ENCODE measurements at places on chromosomes 16 and 17.

DNA sequence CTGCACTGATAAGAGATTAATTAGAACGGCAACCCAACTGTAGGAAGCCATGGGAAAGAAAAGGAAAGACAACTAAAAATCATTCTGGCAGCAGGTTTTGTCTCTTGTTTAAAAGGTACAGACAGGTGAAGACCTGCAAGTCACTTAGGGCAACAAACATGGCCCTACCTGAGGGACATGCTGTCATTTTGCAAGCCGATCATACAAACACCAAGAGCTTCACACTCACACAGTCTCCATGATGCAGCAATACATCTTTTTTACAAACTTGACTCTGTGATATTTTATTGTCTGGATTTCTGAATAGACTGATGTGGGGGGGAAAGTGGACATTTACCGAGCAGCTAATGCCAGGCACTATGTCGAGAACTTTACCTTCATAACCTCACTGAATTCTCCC lies 101.8 kb downstream of the PARN start:
- no peak for DNase-seq

GRCh38 chr16:62225675-62226074 lies 189.4 kb upstream of the CDH8 start:
- DNase-seq: no peak

DNA sequence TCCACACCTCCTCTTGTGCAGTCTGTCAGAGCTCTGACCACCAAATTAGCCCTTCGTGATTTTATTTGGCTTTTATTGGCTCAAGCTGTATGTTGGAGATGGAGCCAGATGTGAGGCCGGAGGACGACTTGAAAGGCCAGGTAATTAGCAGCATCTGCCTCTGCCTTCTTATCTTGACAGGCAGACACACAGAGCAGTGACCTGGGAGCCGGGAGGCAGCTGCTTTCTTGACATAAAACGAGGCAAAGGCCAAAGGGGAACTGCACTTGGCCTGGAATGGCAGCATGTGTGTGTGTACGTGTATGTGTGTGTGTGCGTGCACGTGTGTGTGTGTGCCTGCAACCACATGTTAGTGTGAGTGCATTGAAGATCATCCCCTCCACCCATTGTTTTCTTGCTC lies 56.9 kb upstream of the BRD7 start:
- DNase-seq: no peak

GRCh38 chr17:58086953-58087352 lies 3.7 kb downstream of the DYNLL2 start:
- no peak for DNase-seq

GRCh38 chr16:57732037-57732436 lies 3.5 kb upstream of the KATNB1 start:
- DNase-seq: no peak

GRCh38 chr17:47869114-47869513 lies 18.2 kb upstream of the SP6 start:
- DNase-seq: no peak

GRCh38 chr17:50118828-50119218 lies 11.1 kb downstream of the SAMD14 start:
- no peak for DNase-seq

DNA sequence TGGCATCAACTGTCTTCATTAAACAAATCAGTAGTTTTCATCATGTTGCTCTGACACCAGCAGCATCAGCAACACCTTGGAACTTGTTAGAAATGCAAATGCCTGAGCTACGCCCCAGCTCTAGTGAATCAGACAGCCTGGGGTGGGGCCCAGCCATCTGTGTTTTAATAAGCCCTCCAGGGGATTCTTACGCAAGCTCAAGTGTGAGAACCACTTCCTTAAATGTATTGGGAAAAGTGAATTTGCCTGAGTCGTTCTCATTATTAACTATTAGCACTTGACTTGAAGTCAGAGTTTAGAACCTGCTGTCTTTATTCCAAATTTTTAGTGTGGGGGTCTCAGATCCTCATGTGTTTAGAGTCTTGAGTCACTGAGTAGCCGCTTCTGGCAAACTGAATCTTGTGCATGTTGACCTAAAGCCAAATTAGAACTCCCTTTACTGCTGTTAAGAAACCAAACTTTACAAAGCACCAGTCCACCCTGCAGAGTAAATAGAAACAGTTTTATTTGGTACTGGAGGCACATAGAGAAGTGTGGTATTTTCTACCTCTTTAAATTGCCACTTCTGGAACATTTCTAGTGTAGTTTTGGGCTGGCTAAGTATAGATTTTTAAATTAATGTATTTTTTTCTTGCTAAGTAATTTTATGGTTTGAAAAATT lies 137.4 kb upstream of the COX10 start:
- DNase-seq: no peak

DNA sequence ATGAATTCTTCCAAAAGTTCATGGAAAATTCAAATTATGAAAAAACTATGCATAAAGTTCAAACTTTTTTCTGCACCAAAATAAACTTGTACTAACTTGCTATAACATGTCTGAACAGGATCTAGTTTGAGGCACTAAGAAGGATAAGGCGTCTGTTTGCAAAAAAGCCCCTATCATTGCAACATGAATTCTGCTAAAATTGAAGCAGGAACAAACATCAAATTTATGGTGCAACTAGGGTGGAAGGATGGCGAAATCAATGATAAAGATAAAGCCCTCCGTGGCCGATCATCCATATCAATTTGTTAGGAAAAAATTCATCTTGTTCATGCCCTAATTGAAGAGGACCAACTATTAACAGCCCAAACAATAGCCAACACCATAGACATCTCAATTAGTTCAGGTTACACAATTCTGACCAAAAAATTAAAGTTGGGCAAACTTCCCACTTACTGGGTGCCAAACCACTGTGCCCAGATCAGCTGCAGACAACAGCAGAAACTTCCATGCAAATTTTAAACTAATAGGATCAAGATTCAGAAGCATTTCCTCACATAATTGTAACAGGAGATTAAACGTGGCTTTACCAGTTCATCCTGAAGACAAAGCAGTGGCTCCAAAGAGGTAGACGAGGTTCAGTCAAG lies 12.9 kb downstream of the IL21R start:
- no peak for DNase-seq

DNA sequence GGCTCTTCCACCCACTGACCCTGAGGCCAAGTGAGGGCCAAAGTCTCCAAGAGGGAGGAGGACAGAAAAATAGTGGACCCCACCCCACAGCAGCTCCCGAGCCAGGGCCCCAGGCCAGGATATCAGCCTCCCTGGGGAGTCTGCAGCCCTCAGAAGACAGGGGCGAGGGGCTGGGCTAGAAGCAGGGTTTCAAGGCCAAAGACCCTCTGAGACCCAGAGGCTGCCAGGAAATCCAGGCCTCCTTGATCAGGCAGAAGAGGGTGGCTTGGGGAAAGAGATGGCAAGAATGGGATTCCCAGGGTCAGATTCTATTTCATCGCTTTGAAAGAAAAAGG lies 156.1 kb downstream of the ZNF423 start:
- DNase-seq: no peak

DNA sequence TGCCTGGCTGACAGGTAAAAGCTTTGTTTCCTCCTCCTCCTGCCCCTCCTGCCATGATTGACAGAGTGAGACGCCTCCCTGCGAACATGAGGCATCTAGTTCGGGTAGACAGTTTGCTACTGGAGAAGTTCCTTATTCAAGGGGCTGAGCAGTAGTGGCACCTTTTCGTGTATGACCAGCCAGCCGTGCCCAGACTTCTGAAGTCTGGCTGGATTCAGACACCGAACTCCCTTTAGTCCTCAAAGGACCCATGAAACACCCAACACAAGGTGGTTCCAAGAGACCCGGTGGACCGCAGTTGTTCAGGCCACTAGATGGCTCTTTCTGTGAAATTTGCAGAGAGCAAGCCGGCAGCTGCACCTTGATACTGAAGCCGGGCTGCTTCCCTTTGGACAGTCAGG lies 192.8 kb downstream of the XYLT1 start:
- DNase-seq: no peak

DNA sequence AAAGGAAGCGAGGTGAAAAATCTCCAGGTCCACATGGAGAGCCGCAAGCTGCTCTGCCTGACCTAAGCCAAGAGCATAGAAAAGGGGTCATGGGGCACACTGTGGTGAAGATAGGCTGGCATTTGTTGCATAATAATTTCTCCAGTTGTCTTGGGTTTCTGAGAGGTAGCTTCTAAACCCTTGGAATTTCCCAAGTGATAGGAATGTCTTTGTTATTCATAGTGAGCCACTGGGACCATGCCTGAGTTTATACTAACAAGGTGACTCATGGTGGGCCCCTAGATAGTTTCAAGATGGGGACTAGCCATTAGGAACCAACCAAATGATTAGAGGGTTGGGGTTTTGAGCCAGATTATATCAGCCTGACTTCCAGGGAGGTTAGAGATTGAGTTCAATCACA lies 25.6 kb downstream of the SOST start:
- DNase-seq: no peak

GRCh38 chr17:20938988-20939615 lies 103.7 kb downstream of the USP22 start:
- no peak for DNase-seq

DNA sequence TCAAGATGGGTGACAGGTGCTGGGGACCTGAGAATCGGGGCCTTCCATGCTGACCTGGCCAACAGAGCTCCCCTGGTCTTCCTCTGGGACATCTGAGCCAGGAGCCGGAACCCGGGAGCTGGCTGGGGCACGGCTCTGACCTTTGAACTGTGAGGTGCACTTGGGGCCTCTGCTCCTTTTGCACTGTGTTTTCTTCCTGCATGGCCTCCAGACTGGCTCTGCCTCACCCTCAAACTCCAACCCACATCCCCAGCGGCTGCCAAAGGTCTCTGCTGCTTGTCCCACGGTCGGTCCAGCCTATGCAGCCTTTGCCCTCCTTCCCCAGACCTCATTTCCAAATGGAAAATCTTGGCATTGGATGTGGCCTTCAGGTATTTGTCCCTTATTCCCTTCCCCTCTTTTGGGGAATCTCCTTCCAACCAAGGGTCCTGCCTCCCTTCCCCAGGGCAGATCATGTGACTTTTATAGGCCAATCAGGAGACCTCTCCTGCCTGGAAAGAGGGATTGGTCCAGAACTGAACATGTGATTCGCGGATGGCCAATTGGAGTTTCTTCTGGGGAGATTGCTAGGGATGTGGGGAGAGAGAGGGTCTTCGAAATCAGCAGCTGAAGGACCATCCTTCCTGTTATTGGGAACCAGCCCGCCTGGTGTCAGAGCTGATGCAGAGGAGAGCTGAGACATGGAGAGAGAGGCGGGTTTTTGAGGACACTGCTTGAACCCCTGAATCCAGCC lies 117.9 kb downstream of the CYLD start:
- no peak for DNase-seq

DNA sequence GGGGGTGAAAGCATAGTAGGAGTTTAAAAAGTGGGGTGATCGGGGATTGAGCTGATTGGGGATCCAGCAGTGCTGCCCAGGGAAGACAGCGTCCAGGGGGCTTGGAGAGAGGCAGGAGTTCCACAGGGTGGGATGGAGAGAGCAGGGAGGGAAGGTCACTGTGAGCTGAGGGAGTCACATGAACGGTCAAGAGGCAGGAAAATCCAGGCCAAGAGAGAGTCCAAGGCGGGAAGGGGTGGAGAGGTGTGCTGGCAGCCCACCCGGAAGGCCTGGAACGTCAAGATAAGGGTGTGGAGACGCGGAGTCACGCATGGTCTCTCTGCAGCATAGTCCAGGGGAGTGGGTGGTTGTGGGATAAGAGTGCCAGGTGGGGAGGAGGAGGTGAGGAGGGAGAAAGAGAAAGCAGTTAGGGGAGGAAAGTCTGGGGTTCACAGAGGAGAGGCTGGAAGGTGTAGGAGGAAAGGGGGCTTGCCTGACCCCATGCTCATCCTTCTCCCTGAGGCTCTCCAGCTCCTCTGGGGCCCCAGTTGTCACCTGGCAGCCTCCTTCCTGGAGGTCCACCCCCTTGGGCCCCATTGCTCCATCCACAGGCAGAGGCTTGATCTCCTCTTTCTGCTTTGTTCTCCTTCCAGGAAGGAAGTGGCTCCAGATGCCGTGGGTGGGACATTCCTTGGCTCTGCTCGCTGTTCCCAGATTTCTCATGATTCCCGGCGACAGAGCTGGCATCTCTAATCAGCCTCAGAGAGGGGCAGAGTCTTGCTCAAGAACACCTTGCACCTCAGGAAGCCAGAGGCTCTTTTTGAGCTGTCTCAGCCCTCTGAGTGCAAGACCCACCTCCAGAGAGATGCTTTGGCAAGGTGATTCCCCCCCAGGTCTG lies 28.7 kb downstream of the CCR7 start:
- no peak for DNase-seq

GRCh38 chr17:59842901-59843652 lies 49.7 kb downstream of the TUBD1 start:
- DNase-seq: peak; percentile 45

GRCh38 chr17:12789075-12789480 lies 220 bp upstream of the ARHGAP44 start:
- no peak for DNase-seq

DNA sequence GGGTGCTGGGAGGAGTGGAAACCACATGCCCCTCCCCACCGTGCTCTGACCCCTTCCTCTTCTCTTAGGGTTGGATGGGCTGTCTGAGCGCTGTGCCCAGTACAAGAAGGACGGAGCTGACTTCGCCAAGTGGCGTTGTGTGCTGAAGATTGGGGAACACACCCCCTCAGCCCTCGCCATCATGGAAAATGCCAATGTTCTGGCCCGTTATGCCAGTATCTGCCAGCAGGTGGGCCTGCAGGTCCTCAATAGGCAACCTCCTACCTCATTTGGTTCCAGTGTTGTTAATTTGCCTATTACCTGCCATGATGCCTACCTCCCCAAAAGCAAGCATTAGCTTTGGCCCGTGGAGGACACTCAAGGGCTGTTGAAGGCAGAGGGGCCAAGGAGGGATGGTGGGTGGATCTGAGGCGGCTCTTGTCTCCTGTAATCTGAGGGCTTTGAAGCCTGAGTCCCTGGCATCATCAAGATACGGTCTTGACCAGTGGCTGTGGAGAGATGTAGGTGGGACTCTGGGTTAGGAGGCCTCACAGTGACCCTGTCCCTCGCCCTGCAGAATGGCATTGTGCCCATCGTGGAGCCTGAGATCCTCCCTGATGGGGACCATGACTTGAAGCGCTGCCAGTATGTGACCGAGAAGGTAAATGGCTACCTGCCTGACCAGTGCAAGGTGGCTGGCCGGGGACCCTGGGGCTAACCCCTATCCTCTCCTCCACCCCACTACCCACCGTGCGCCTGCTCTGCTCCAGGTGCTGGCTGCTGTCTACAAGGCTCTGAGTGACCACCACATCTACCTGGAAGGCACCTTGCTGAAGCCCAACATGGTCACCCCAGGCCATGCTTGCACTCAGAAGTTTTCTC lies 3.4 kb downstream of the ALDOA start:
- DNase-seq: peak; percentile 71

- DNase-seq: no peak
Observed at GRCh38 chr17:72838581-72838980, 253.9 kb downstream of the SLC39A11 start.

- no peak for DNase-seq
Observed at GRCh38 chr17:40443988-40444899, 994 bp downstream of the IGFBP4 start.

GRCh38 chr17:50642722-50643656 lies 8.3 kb downstream of the ABCC3 start:
- no peak for DNase-seq

DNA sequence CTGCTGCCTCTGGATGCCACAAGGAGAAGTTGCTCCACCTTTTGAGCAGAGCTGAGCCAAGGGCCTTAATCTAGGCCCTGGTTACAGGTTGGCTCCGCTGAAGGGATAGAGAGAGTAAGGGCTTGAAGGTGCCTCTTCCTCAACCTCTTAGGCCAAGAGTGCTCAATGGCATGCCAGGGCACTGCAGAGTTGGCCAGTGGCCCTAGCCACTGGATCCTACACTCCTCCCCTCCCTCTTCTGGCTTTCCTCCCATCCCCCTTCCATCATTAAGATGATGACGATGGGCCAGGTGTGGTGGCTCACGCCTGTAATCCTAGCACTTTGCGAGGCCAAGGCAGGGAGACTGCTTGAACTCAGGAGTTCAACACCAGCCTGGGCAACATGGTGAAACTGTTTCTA lies 50.5 kb downstream of the MYO18A start:
- no peak for DNase-seq

Data from activated CD4-positive, alpha-beta T cell treated with anti-CD3 and anti-CD28 coated beads, Interleukin-2, amount 50 U/mL, for 1 hour (primary cell).